Stomach (tissue), 19 donors: ENCODE measurements at places on chromosomes 7 and 10. TPM values are rescaled to one million over a fixed set of nuclear protein-coding genes. Genes with fewer than 3 reads are reported as not detected.

DNA sequence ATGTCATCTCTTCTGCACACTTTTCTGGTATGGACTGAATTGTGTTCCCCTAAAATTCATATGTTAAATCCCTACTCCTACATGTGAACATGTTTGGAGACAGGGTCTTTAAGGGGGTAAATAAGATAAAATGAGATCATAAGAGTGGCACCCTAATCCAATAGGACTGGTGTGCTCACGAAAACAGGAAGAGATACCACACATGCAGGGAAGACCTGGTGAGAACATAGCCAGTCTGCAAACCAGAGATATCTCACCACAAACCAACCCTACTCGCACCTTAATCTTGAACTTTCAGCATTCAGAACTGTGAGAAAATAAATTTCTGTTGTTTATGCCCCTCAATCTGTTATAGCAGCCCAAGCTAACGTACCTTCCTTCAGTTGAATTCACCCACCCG is 51.8 kb downstream of the VWDE start:
- H3K27ac ChIP-seq, result no peak overlapping the region
- no peak for DNase-seq
- no peaks in the 10 kb centered on the region for H3K36me3 ChIP-seq

DNA sequence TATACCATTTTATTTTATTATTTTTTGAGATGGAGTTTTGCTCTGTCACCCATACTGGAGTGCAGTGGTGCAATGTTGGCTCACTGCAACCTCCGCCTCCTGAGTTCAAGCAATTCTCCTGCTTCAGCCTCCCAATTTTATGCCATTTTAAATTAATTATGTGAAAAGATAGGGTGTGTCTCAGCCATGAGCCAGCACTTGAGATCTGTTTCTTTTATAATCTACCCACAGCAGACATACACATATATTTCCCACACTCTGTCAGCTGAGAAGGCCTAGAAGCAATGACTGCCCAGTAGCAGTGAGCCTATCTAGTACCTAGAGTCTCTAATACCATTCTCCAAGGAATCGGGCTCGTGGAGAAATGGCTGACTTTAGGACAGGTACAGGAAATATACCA is 70.5 kb downstream of the ADAM12 start:
- no peaks in the 10 kb centered on the region for H3K36me3 ChIP-seq
- no peaks in the 10 kb centered on the region for H3K4me1 ChIP-seq
- DNase-seq, result no peak

Gene LIPA
- 24.6 TPM for total RNA-seq

Gene BRAF
- total RNA-seq, result 24.0 TPM

Gene INTS1
- 45.4 TPM for total RNA-seq
